ENCODE measurements at places on chromosomes 3 and 15.

DNA sequence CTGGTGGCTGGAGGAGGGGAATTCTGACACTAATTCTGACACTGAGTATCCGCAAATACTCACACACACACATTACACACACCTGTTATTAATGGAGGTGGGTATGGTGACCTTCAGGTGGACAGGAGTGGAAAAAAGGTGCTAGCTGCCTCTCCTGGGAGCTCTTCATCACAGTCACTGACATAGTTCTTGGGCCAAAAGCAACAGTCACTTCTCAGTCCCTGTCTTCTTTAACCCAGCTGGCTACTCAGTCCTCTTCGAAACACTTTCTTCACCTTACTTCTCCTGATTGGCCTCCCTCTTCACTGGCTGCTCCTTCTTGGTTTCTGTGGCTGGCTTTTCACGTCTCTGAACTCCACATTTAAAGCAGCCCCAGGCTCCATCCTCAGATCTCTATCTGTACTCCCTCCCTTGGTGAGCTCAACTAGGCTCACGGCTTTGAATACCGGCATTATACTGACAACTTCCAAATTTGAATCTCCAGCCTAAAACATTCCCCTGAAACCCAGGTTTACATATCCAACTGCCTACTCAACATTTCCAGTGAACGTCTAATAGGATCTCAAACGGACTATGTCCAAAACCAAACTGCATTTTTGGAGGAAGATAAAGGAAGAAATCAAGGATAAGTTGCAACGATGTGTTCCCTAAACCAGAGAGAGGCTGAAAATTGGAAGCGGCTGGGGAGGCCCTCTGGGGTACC is 53.2 kb upstream of the HEG1 start:
- DNase-seq = no peak

DNA sequence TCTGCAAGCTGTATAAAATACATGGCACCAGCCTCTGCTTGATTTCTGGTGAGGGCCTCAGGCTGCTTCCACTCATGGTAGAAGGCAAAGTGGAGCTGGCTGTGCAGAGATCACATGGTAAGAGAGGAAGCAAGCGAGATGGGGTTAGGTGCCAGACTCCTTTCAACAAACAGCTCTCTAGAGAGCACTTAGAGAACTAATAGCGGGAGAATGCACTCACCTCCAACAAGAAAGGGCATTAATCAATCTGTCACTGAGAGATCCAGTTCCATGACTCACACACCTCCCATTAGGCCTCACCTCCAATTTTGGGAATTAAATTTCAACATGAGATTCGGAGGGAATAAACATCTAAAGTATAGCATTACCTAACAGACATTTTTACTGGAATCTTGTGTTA is 644.1 kb upstream of the ARRDC4 start:
- no peak for DNase-seq

DNA sequence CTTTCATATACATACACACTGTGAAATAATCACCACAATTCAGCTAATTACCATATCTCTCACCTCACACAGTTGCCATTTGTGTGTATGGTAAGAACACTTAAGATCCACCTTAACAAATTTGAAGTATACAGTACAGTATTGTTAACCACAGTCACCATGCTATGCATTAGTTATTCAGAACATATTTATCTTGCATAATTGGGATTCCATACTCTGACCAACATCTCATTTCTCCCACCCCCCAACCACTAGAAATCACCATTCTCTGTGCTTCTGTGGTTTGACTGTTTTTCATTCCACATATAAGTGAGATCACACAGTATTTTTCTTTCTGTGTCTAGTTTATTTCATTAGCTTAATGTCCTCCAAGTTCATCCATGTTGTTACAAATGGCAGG is 247.7 kb upstream of the CTNNB1 start:
- DNase-seq = no peak

- no peak for DNase-seq
These were observed 43.3 kb downstream of the CYFIP1 start for GRCh38 chr15:22936577-22937472.

DNA sequence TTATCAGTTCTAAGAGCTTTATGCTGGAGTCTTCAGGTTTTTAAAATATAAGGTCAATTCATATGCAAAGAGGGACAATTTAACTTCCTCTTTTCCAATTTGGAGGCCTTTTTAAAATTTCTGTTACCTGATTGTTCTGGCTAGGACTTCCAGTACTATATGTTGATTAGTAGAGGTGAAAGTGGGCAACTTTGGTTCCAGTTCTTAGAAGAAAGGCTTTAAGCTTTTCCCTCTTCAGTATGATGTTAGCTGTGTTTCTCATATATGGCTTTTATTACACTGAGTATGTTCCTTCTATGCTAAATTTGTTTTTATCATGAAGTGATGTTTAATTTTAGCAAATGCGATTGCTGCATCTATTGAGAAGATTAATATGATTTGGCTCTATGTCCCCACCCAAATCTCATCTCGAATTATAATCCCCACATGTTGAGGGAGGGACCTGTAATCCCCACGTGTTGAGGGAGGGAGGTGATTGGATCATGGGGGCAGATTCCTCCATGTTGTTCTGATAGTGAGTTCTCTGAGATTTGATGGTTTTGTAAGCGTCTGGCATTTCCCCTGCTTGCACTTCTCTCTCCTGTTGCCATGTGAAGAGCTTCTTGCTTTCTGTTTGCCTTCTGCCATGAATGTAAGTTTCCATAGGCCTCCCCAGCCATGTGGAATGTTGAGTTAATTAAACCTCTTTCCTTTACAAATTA is 33.8 kb downstream of the FAIM start:
- no peak for DNase-seq

DNA sequence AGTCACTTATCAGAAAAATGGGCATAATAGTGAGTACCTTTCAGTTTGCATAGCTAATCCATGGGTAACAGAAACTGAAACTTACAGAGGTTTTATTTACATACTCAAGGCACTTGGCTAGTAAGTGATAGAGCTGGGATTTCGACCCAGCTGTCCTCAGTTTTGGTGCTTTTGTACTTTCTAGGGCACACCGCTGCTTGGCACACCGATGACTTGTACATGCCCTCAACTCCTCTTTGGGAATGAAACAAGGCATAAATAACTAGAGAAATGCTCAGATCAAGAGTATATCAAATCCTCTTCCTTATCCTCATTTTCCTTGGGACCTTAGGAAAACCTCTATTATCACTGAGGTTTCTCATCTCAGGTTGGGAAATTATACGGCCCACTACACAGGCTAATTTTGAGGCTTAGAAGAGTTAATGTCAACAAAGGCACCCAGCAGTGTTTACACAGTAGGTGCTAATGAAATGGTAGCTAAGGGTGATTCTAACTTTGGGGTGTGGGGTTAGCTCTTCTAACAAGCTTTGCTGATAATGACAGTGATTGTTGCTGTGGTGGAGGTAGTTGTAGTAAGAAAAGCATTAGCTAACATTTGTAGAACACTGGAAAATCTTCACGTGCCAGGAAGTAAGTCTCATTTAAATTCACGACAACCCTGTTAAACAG is 20.3 kb upstream of the DGKG start:
- no peak for DNase-seq

DNA sequence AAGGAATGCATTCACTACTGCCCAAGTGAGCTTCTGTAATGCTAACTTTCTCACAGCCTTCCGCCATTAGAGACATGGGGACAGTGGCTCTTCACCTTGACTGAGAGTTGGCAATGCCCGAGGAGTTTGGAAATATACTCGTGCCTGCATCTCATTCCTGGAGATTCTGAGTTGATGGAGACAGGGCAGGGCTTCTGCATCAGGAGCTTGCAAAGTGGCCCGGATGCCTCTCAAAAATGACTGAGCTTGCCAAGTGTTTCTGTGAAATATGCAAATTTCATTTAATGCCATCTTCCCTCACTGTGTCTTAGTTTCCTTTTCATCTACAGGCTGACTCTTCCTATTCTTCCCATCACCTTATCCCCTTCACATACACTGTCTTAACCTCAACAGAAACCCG is 346.2 kb downstream of the GRM7 start:
- no peak for DNase-seq

- no peak for DNase-seq
These were observed 1011.9 kb downstream of the VGLL3 start for GRCh38 chr3:85979034-85979433.

DNA sequence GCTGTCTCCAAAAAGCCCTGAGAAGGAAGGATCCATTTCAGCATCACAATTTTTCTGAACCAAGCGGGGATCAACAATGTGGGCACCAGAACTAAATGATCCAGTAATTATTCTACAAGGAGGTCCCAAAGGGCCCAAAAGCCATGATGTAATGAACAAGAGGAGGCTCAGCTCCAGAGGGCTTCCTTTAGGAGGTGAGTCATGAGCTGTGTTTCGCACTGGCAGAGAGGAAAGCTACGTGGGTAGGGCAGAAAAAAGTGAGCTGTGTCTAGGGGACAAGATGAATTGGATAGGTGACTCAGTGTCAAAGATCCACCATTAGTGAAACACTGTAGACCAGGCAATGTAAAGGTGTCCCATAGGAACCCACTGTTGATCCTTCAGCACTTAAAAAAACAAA is 113.4 kb downstream of the RORA start:
- DNase-seq = no peak

GRCh38 chr3:128479558-128480086 is 12.9 kb upstream of the DNAJB8 start:
- no peak for DNase-seq

GRCh38 chr3:194951931-194952582 is 266.4 kb downstream of the FAM43A start:
- no peak for DNase-seq

DNA sequence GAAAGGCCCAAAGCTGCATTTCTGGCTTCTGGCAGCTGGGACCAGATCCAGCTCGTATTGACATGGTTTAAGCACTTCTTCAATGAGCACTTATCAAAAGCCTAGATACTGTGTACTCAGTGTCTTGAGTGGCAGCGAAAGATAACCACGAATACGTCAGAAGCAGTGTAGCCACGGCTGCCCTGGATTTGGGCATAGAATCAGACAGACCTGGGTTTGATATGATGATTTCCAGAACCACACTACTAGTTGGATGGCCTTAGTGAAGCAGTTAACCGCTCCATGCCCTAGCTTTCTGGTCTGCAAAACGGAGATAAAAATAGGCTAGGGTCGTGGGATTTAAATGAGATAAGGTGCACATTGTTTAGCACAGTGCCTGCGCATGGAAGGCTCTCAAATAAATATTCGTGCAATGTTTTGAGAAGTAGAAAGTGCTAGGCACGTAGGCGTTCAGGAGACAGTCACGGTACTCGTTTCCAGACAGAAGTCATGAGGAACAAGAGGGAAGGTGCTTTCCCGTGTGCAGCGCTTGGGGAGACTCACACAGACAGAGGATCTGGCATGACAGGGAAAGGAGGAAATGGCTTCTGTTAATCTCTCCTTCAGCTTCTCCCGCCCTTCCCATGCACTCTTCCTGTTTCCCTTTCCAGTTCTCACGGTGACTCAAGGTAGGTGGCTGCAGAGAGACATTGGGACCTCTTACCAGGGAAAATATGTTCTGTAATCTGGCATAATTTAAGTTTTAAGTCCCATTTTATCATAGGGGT is 70.3 kb downstream of the CCNL1 start:
- peak; percentile 27 for DNase-seq

GRCh38 chr3:147509448-147509847 is 100.3 kb downstream of the ZIC1 start:
- DNase-seq = no peak

DNA sequence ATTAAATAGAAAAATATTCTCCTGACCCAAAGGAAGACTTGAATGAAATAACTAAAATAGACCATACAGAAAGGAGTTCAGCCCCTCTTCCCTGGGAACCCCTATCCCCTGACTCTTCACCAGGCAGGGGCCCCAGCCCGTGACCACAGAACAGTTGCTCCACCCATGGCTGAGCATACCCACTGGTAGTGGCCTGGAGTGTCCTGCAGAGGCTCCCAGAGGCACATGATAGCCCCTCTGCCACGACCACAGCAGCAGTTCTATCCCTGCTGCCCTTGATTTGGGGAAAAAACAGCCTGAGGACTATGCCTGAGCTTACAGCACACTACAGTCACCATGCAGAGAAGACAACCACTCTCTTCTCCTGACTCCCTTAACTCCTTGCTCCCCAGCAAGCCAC is 31.8 kb downstream of the TTC14 start:
- DNase-seq = no peak

DNA sequence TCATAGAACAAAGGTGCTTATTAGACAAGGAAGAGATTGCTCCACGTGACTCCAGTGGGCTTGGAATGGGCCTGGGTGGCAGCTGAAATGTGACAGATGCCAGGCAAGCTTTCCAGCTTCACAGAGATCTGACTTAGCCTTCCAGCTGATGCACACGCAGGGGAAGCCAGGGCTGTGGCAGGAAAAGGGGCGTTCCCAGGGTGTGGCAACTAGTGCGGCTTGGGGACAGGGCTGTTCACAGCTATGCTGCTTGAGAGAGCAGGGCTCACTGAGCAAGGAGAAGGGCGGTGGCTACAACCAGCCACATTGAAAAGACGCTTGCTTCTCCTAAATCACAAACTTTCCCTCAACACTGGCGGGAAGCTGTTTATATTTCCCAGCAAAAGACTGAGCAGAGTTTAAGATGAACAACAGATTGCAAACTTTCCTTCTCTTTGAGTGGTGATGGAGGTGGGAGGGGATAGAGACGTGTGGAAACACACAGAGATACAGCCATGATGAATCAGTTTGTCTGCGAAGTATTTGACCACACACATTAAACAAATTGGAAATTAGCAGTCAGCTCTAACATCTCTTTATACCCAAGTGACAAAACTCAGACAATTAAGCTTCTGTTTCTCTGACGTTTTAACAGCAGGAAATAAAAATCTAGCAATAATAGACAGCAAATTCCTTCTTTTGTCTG is 127.5 kb downstream of the BDH1 start:
- peak; percentile 33 for DNase-seq
